IPS DF 6.9 (cell line): ENCODE measurements at places on chromosomes 1 and 21.

DNA sequence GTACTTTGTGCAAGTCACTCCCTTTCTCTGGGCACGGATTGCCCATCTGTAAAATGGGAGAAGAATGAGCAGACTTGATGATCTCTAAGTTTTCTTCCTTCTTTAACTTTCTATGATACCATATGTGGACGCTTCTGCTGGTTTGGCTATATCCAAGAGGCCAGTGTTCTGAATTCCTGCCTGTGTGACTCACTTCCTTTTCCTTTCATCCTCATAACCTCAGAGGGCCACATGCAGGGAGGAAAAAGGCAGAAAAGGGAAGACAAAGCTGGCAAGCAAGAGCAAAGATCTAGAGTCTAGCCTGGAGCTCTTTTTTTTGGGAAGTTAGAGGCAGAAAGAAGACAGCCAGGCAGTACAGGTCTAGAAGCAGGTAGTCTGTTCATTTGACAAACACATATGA, 151.2 kb downstream of the OMA1 start:
- no peak for DNase-seq
- H3K4me1 ChIP-seq, result peaks cover 2% of the 10 kb centered on the region; the same call in 1 of the 2 replicates
- H3K36me3 ChIP-seq, result no peaks in the 10 kb centered on the region

GRCh38 chr1:246679794-246680177, 44.4 kb upstream of the SCCPDH start:
- no peak for DNase-seq
- H3K27ac ChIP-seq, result no peak overlapping the region
- H3K4me1 ChIP-seq, result no peaks in the 10 kb centered on the region
- no peaks in the 10 kb centered on the region for H3K36me3 ChIP-seq

- H3K4me3 ChIP-seq, result no peak overlapping the region
- no peak for DNase-seq
These were observed 1.6 kb downstream of the SLC19A2 start for GRCh38 chr1:169484101-169484500.

GRCh38 chr21:41147096-41147978, 20.6 kb upstream of the BACE2 start:
- H3K4me1 ChIP-seq, result no peaks in the 10 kb centered on the region; the same call in 1 of the 2 replicates
- H3K36me3 ChIP-seq, result no peaks in the 10 kb centered on the region
- DNase-seq, result no peak
- H3K4me3 ChIP-seq, result no peak overlapping the region
- H3K27ac ChIP-seq, result no peak overlapping the region

GRCh38 chr1:226960256-226960655, 20.2 kb downstream of the COQ8A start:
- H3K4me3 ChIP-seq, result no peak overlapping the region
- no peaks in the 10 kb centered on the region for H3K4me1 ChIP-seq
- no peak for DNase-seq
- no peak overlapping the region for H3K27ac ChIP-seq
- no peaks in the 10 kb centered on the region for H3K27me3 ChIP-seq

DNA sequence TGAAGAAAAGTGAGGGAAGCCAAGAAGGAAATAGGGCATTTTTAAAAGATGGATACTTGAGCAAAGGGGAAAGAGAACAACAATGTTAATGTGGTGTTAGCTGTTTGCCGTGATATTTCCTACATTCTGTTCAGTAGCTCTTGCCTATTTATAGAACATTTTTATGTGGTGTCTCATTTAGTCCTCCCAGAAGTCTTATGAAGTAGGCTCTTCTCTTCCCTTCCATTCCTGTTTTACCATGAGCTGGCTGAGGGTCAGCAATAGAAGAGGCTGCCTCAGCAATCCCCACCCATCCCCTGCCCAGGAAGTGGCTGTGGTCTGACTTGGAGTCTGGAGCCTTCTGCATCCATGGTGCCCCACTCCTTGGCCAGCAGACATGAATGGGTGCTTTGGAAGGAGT, 60.1 kb downstream of the KIAA0040 start:
- no peak for DNase-seq
- H3K27ac ChIP-seq, result no peak overlapping the region
- peaks cover 8% of the 10 kb centered on the region; the same call in 1 of the 2 replicates for H3K4me1 ChIP-seq

GRCh38 chr1:37602750-37603694, 7.3 kb upstream of the GNL2 start:
- peak; percentile 11 for DNase-seq
- no peak overlapping the region for H3K4me3 ChIP-seq
- H3K4me1 ChIP-seq, result 0 out of 2 replicates have a peak, but pooled peaks cover 1% of the 10 kb centered on the region
- no peaks in the 10 kb centered on the region for H3K36me3 ChIP-seq
- no peak overlapping the region for H3K27ac ChIP-seq

GRCh38 chr1:75265792-75266191, 131.6 kb downstream of the LHX8 start:
- H3K27ac ChIP-seq, result no peak overlapping the region
- DNase-seq, result peak; percentile 16
- no peaks in the 10 kb centered on the region for H3K36me3 ChIP-seq
- no peaks in the 10 kb centered on the region for H3K4me1 ChIP-seq

DNA sequence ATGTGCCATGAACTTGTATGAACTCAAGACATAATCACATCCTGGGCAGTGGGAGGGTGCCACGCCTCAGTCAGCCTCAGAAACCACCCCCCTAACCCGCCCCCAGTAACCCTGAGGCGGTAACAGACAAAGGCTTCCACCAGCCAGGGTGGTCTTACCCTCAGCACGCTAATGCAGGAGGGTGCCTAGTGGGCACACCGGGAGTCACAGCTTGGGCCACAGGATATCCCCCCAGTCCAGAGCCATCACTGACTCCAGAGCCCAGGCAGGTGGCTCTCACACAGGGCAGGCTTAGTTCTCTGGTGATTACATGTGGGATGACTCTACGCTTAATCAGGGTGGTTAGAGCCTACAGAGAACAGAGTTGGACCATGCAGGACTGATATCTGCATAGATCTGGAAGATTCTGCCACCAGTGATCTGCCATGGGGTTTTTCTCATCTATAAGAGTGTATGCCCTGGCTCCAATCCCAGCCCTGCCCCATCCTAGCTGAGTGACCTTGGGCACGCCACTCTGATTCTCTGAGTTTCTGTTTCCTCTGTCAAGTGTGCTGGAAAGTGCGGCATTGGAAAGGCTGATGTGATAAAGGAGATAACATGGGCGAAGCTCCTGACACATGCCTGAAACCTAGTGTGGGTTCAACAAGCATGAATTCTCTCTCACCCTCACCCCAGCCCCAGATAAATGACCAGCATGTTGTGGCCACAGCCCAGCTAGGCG, 27.3 kb downstream of the OPTC start:
- H3K27ac ChIP-seq, result no peak overlapping the region
- peaks cover 14% of the 10 kb centered on the region; the same call in 1 of the 2 replicates for H3K27me3 ChIP-seq
- peaks cover 32% of the 10 kb centered on the region; the same call in 1 of the 2 replicates for H3K4me1 ChIP-seq
- no peaks in the 10 kb centered on the region for H3K36me3 ChIP-seq
- DNase-seq, result no peak
- no peak overlapping the region for H3K4me3 ChIP-seq

DNA sequence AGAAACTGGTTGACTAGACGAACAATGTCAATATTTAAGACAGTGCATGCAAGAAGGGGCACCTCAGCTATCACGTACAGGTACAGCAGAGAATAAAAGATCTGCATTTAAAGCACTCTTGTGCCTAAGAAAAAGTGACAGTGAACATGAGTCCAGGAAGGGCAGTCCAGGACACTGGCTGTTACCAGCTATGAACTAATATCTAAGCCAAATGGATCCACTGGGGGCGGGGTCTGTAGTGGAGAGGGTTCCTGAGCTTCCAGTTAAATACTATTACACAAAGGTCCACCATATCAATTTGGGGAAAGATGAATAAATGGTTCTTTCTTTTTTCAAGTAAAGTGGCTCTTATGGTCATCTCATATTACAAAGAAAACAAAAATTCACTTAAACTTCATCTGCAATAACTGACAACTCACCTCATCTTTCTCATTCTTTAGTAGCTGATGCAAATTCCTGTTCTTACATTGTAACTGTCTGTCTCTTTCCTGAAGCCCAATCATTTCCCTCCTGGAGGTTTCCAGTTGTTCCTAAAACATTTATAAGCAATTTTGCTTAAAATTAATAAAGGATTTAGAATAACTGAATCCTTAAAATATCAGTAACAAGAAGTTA, 24.5 kb downstream of the SSX2IP start:
- H3K36me3 ChIP-seq, result no peaks in the 10 kb centered on the region; the same call in 1 of the 2 replicates
- no peaks in the 10 kb centered on the region for H3K4me1 ChIP-seq
- H3K27me3 ChIP-seq, result no peaks in the 10 kb centered on the region
- no peak for DNase-seq
- no peak overlapping the region for H3K27ac ChIP-seq
- no peak overlapping the region for H3K4me3 ChIP-seq

- DNase-seq, result no peak
- no peaks in the 10 kb centered on the region for H3K27me3 ChIP-seq
- no peaks in the 10 kb centered on the region for H3K4me1 ChIP-seq
These were observed 346.8 kb downstream of the KIF26B start for GRCh38 chr1:245501633-245502032.

DNA sequence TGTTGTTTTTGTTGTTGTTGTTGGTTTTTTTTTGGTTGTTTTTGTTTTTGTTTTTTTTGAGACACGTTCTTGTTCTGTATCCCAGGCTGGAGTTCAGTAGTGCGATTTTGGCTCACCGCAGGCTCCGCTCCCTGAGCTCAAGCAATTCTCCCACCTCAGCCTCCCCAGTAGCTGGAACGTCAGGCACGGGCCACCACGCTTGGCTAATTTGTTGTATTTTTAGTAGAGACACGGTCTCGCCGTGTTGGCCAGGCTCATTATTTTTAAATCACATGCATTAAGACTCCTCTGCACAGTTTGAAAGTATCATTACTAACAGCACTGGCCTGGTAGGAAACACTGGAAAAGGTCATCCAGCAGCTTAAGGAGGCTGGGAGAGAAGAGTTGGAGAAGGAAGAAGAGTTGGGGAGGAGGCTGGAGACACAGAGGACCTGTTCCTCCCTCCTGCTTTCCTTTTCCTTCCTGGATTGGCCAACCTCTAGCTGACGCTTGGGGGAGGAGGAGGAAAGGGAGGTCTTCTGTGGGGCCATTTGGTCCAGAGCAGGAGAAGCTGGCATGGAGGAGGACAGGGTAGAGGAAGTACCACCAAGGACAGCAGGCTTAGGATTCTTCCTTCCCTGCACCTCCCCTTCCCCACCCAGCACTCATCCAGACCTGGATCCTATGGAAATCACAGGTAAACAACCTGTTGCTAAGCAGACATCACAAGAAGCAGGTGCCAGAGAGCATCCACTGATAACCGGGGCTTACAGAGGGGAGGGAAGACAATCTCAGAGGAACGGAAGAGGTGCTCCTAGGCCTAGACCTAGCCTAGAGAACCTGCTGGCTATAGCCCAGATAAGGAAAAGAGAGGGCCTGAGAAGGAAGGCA, 71.9 kb upstream of the GOLT1A start:
- H3K27me3 ChIP-seq, result no peaks in the 10 kb centered on the region
- no peaks in the 10 kb centered on the region for H3K36me3 ChIP-seq
- no peak overlapping the region for H3K27ac ChIP-seq
- H3K4me1 ChIP-seq, result peaks cover 19% of the 10 kb centered on the region; the same call in 1 of the 2 replicates
- no peak overlapping the region for H3K4me3 ChIP-seq

- no peak for DNase-seq
- H3K4me3 ChIP-seq, result no peak overlapping the region
- H3K36me3 ChIP-seq, result no peaks in the 10 kb centered on the region
- H3K27me3 ChIP-seq, result no peaks in the 10 kb centered on the region
- no peaks in the 10 kb centered on the region for H3K4me1 ChIP-seq
- no peak overlapping the region for H3K27ac ChIP-seq
These were observed 671.9 kb downstream of the ADGRL2 start for GRCh38 chr1:82472489-82473131.

- H3K36me3 ChIP-seq, result no peaks in the 10 kb centered on the region
- H3K27me3 ChIP-seq, result no peaks in the 10 kb centered on the region
- no peak overlapping the region for H3K4me3 ChIP-seq
- H3K4me1 ChIP-seq, result peaks cover under 1% of the 10 kb centered on the region; the same call in 1 of the 2 replicates
- DNase-seq, result no peak
These were observed 20.0 kb downstream of the CCDC185 start for GRCh38 chr1:223413216-223413615.

DNA sequence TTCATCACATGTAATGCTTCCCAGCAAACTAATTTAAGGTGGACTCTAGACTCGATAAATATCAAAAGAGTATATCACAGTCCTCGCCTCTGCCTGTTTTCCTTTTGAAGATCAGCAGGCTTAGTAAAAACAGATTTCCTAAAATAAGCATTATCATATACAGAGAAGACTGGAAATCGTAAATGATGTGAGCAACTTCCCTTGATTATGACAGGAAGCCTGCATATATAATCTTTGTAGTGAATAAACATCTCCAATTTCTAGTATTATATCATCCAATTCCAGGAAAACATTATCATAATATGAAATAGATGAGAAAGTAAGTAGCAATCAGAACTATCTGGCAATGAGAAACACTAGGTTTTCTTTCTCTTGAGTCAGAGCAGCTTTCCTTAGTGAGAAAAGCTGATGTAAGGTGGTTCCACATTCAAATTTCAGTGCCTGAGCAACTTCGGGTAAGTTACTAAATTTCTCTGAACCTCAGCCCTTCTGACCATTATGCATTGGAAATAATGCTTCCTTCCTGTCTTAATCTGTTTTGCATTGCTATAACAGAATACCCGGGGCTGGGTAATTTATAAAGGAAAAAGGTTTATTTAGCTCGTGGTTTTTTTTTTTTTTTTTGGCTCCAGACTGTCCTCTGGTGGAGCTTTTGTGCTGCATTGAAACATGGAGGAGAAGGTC, 12.6 kb upstream of the POU2F1 start:
- no peak overlapping the region for H3K4me3 ChIP-seq
- no peaks in the 10 kb centered on the region for H3K36me3 ChIP-seq
- peaks cover 3% of the 10 kb centered on the region; the same call in 1 of the 2 replicates for H3K4me1 ChIP-seq
- H3K27me3 ChIP-seq, result no peaks in the 10 kb centered on the region

- H3K4me1 ChIP-seq, result peaks cover 16% of the 10 kb centered on the region
- H3K36me3 ChIP-seq, result no peaks in the 10 kb centered on the region
- no peak overlapping the region for H3K27ac ChIP-seq
- H3K4me3 ChIP-seq, result no peak overlapping the region
These were observed 9.5 kb downstream of the WNT4 start for GRCh38 chr1:22133247-22133930.

- H3K4me1 ChIP-seq, result no peaks in the 10 kb centered on the region
- peaks cover 8% of the 10 kb centered on the region; the same call in 1 of the 2 replicates for H3K36me3 ChIP-seq
- H3K27ac ChIP-seq, result no peak overlapping the region
- no peak overlapping the region for H3K4me3 ChIP-seq
These were observed 237.9 kb downstream of the PBX1 start for GRCh38 chr1:164796916-164797315.
